ENCODE measurements at places on chromosomes 2 and 18.

GRCh38 chr2:229800997-229801754, 86.8 kb upstream of the DNER start:
- peak; percentile 33 for DNase-seq

DNA sequence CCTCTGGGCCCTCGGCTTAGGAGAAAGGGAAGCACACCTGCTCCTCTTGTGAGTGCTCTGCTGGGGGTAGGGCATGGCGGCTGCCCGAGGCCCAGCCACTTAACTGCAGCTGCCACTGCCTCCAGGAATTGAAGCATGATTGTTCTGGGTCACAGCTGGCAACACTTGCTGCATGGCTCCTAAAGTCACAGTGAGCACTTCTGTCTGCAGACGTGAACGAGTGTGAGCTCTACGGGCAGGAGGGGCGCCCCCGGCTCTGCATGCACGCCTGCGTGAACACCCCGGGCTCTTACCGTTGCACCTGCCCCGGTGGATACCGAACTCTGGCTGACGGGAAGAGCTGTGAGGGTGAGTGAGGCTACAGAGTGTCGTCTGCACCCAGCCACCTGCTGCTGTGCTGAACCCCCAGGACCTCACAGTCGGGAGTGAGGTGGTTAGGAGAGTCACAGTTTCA, 44.4 kb downstream of the FBLN7 start:
- DNase-seq, result no peak

DNA sequence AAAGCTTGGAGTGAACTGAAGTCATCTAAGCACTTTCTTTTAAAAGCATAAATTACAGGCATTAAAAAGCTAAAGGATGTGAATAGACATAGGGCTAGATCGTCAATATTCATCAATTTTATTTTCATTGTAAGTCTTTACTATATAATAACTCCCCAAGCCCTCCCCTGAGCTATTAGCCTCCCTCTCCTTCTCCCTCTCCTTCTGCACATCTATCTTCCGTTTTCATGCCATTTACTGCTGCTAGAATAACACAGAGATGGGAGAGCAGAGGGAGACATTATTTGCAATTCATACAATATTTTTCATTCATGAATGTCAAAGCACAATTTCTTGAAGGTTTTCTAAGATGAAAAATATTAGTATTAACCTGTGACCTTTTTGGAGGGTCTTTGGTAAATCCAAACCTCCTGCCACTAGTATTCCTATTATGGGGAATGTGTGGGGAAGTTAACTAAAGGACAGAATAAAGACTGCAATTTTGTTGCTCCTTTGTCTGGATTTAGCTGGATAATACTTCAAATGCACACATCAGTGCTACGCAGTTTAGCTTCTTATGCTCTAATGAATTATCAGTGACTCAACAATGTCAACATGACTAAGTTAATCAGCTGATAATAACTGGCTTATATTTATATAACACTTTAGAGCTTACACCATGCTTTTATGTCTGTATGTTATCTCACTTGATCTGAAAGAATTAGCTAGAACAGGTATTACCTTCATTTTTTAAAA, 28.2 kb upstream of the MFF start:
- no peak for DNase-seq

DNA sequence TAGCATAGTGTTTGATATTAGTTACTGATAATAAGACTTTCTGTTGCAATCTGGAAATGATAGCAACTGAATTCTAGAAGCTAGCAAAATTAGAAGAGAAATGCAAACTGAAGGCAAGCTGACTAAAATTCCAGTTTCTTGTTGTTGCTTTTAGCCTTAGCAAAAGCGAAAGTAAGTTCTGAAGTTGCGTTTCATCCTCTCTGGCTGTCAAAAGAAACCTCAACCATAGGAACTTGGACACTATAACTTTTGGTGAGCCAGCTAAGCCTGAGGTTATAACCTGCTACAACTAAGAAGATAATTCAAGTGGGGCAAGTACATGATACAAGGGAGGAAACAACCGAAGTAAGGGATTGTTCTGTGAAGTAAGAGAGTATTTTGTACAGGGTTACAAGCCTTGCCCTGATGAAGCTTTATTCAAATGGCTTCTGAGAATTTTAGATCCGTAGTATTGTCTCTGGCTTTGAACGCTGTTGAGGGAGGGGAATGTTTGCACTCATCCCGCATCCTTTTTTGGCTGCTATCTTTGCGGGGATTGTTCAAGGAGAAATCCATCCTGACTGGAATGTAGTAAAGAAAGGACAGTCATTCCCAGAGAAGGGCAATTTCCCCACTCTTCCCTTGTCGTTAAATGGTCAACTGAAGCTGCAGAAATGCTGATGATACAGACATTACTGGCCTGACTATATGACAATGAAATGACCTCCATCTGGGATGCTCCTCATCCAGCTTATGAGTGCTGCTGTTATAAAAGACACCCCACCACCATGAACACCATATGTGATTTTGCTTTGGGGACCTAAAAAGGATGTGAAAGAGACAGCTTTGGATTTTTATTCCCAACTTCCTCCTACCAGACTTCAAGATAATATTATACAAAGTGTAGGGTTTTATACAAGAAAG, 7.0 kb upstream of the TMX3 start:
- DNase-seq, result no peak

DNA sequence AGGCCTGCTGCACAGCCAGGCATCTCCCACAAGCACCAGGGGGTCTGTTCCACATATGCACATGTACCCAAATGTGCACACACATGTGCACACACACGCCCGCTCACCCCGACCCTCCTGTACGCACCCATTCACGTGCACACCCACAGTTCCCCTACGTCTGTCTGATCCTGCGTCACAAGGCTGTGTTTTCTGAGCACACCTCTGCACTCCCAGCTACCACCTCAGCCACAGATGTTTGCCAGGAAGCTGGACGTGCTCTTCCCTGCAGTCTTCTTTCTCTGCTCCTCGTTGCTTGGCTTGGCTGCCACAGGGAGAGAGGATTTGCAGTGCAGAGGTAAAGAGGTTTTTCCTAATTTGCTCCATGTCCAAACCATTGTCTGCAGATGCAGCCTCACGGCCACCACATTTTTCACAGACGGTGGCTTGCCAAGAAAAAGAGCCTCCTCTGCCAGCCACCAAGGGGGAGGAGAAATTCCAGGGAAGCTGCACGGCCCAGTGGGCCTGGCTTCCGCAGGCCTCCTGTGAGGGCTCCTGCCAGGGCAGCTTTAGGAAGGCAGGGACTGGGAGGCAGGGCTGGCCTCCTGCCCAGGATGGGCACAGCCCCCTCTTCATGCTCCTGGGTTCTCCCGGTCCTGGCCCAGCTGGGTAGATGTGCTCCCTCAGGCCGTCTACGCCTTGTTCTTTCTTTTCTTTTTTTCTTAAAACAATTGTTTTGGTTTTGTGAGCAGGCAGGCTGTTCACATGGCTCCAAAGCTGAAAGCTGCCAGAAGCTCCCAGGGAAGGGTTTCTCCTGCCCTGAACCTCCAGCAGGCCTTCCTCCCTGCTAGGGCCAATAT, 29.3 kb upstream of the HS6ST1 start:
- DNase-seq, result no peak

DNA sequence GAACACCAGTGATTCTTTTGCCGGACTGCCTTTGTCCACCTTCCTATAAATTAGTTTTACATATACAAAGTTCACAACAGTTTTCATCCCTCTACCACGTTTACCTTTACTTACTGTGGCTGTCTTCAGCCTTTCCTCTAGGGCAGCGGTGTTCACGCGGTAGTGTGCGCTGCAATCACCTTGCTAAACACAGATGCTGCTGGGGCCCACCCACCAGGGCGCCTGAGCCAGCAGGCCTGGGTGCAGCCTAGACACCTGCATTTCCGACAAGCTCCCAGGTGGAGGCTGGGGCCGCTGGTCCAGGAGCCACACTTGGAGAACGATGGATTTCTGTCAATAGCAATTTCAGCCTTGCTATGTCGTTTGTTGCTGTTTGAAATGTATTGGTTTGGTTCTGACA, 83.1 kb downstream of the NDUFA10 start:
- DNase-seq, result no peak

- no peak for DNase-seq
Measured at GRCh38 chr2:38522754-38523349, 79.9 kb downstream of the HNRNPLL start.

DNA sequence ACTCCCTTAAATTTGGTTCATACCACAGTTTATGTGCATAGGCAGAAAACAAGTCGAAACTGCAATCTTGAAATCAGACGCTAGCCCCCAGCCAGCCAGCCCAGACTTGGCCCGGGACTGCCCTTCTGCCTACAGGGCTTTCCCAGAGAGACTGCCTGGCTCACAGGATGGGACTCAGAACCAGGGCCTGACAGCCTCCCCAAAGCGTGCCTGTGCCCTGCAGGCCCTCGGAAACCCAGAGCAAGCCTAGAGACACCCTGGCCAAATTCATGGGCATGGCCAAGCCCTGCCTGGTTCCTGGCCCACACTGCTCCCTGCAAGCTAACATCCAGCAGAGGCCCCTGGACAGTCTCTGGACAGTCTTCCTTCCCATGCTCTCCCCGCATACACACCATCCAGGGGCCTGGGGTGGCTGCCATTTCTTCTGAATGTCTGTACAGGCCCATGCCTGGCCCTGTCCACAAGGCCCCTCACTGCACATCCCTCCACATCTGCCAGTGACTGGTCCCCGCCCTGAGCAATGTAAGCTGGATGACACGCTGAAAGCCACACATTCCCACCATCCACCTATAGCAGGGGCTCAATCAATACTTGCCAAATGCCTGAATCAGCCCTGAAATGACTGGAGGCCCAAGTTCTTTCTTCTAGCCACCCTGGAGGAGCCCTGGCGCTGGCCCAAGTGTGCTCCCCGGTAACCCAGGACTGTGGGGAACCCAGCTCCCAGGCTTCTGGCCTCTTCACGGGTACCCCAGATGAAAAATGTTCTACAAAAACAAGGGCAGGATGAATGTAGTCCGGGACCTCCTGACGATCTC, 73.1 kb downstream of the HDAC4 start:
- no peak for DNase-seq

- no peak for DNase-seq
Measured at GRCh38 chr2:17299891-17300540, 218.2 kb downstream of the RAD51AP2 start.

DNA sequence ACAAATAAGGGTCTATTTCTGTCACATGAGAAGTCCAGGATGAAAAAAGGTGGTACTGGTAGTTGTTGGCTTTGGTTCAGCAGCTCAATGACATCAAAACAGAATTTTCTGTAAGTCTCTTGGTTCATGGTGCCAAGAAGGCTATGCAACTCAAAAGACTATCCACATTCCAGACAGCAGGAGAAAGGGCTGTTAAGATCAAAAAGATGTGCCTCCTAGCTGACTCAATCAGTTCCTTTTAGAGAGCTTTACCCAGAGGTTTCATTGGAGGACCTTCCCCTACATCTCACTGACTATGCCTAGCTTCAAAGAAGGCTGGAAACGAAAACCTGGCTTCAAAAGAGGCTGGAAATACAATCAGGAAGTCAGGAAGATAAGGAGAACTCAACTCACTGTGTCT, 98.0 kb downstream of the DYM start:
- DNase-seq, result no peak

DNA sequence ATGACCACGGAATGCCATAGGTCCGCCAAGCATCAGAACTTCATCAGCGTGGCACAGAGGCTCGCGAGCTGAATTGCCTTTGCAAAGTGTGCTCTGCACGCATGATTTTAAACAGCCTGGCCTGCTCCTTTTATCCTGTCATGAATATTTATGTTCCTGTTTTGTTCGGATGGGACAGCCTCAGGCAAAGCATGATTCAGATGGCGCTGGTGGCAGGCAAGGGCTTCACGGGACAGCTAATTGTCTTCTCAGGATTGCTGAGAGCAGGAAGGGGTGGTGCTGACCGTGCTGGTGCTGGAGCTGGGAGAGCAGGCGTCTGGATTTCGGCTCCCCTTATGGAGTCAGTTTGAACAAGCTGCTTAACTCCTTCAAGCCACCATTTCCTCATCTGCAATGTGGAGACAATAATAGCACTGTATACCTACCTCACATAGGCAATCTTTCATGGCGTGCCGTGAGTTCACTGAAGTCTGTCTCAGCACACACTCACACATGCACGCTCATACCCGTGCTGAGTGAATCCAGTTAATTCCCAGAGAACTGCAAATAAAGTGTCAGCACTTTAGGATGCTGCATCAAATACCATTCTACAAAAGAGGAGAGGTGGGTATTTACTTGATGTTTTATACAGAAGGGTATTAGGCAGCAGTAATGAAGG, 79.7 kb upstream of the APCDD1 start:
- DNase-seq, result no peak

- DNase-seq, result no peak
Measured at GRCh38 chr2:224520064-224520463, 65.1 kb downstream of the CUL3 start.

GRCh38 chr2:177204417-177204816, 8.2 kb upstream of the HNRNPA3 start:
- no peak for DNase-seq

GRCh38 chr2:183034806-183035205, 3.5 kb downstream of the NCKAP1 start:
- no peak for DNase-seq

DNA sequence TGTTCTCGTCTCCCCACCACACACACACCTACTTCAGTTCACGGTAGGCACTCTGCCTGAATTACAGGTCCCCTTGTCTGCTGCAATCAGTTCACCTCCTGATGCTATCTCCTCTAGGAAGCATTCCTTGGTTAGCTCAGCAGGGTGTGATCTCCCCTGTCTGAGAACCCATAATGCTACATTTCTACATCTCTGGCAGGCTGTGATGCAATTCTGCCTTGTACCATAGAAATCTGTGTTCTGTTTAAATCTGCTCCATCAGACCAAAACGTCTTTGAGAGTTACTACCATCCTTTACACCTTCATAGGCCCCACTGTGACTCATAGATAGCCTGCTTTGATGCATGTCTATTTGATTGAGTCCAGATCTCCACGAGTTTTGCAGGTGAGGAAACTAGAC, 103.9 kb downstream of the TTC32 start:
- no peak for DNase-seq

- DNase-seq, result no peak
Measured at GRCh38 chr2:219356834-219357233, 24.3 kb upstream of the RESP18 start.

DNA sequence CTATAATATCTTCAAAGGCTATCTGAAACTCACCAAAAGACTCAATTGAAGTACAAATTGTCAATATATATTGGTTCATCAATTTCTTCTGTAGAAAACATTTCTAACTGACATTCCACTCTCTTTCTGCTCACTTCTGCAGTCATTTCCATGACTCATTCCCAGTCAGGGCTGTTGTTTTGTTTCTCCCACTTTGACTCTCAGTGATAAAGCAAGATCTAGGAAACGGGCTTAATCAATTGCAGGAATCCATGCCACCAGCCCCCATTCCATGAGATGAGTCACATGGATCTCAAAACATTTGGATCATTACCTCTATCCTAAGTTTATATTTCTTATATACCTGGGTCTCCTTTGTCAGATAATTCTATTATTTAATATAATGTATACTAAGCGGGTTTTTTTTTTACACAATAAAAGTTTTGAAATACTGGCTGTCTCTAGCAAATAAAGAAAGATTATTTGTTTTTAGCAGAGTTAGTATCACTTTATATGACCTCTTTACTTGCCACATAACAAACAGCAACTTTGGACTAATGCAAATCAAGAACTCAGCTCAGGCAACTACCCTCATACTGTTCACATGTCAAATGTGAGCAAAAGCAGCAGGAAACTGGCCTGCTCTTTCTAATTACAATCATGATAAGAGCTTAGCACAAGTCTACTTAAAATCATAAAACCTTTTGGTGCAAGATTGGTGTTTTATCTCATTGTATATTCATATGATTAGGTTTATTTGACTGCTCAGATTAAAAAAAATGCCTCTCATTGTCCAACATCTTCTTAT, 251.1 kb upstream of the PIK3C3 start:
- no peak for DNase-seq

- no peak for DNase-seq
Measured at GRCh38 chr2:219250049-219250781, 2.8 kb upstream of the TUBA4B start.
